ENCODE measurements at places on chromosomes 16 and 17.

- DNase-seq = no peak
These were observed 17.2 kb downstream of the CASKIN2 start for GRCh38 chr17:75498039-75498725.

DNA sequence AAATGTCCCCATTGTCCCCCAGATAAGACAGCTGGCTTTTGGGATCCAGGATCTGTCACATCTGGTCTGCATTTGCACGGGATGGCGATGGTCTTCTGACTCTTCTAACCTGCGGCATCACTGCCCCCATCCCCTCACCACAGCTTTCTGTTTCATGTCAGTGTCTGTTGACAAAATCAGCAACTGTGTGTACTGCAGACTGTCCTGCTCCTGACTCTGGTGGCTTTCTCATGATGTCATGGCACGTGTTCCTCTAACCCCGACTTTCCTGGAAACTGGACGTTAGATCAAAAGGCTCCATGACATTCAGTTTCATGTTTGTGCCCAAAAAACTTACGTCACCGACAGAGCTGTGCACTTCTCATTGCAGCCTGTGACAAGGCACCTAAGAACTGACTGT is 30.1 kb upstream of the CPNE2 start:
- no peak for DNase-seq

- no peak for DNase-seq
These were observed 249.3 kb downstream of the MRTFB start for GRCh38 chr16:14320406-14320805.

DNA sequence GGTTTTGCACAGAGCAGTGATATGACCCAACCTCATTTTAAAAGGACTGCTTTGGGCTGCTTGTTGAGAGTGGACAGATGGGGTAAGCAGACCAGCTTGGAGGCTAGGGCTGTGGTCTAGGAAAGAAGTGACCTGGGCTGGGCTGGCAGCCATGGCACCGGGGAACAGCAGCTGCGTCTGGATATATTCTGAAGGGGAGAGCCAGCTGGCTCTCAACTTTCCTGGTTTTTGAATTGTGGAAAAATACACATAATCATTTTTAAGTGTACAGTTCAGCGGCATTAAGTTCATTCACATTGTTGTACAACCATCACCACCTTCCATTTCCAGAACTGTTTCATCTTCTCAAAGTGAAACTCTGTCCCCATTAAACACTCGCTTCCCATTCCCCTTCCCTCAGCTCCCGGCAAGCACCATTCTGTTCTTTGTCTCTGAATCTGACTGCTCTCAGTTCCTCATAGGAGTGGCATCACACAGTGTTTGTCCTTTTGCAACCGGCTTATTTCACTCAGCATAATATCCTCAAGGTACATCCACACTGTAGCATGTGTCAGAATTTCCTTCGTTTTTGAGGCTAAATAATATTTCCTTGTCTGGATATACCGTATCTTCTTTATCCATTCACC is 113.2 kb downstream of the SPECC1 start:
- no peak for DNase-seq

DNA sequence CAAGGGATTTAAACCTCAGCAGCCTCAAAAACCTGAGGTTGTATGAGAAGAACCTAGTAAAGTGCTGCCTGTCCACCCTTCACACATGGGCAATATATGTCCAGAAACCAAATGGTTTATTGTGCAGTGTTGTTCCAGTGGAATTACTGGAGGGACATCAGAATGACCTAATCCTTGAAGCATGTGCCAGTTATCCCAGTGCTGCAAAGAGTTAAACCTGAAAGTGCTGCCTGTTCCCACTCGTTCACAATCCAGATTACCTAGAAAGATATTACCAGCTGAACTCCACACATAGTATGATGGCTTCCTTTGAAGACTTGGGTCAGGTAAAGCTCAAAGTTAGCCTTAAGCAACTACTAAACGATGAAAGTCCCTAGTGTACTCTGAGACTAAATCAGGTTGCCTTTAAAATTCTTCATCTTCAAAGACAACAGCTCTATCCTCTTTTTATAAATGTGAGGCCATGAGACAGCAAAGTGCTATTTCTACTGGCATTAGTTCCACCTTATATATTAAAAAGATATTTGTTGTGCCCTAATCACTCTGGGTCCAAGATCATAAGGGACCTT is 133.1 kb downstream of the SNX11 start:
- DNase-seq = no peak

All from stimulated activated CD8-positive, alpha-beta memory T cell treated with anti-CD3 and anti-CD28 coated beads, Interleukin-15, amount 100 ng/mL, for 4 hours (primary cell).